ENCODE measurements at places on chromosomes 1 and 21. TPM values are rescaled to one million over a fixed set of nuclear protein-coding genes. Genes with fewer than 3 reads are reported as not detected.

The NTNG1 gene
- total RNA-seq = 17.5 TPM

The OPTC gene
- total RNA-seq = not detected

The AADACL3 gene
- not detected for total RNA-seq

The TTC13 gene
- total RNA-seq = 64.8 TPM

The EPHA2 gene
- total RNA-seq = 1.2 TPM

The LENEP gene
- 1.2 TPM for total RNA-seq

The AK4 gene
- 9.0 TPM for total RNA-seq

The ERICH3 gene
- 16.7 TPM for total RNA-seq

The HENMT1 gene
- 35.5 TPM for total RNA-seq

The ABCD3 gene
- 94.2 TPM for total RNA-seq

The MANEAL gene
- total RNA-seq = 28.9 TPM

The KIFAP3 gene
- total RNA-seq = 275 TPM

The TCHHL1 gene
- not detected for total RNA-seq

The ANKRD34A gene
- total RNA-seq = 1.6 TPM

The LMX1A gene
- total RNA-seq = not detected

The CD244 gene
- total RNA-seq = not detected

The C1orf141 gene
- total RNA-seq = under 0.01 TPM

The LAMC1 gene
- 29.3 TPM for total RNA-seq

The LCE1B gene
- total RNA-seq = not detected

The ECM1 gene
- total RNA-seq = 0.41 TPM

The TESK2 gene
- total RNA-seq = 0.82 TPM

The UBASH3A gene
- not detected for total RNA-seq

The SYTL1 gene
- total RNA-seq = not detected

The CFAP74 gene
- total RNA-seq = 0.41 TPM

The CFAP107 gene
- under 0.01 TPM for total RNA-seq

The ADAM30 gene
- not detected for total RNA-seq

The UTP25 gene
- total RNA-seq = 10.6 TPM

The LCE2C gene
- not detected for total RNA-seq

The AMPD2 gene
- 51.0 TPM for total RNA-seq

The OR10J1 gene
- total RNA-seq = not detected

The HRNR gene
- not detected for total RNA-seq

The OR2L13 gene
- 1.6 TPM for total RNA-seq

The DCST2 gene
- under 0.01 TPM for total RNA-seq

The NTMT2 gene
- total RNA-seq = 0.41 TPM

The PRDM16 gene
- 1.6 TPM for total RNA-seq

Data from frontal cortex (tissue), 4 donors.